ENCODE measurements at places on chromosomes 2 and 18. TPM values are rescaled to one million over a fixed set of nuclear protein-coding genes. Genes with fewer than 3 reads are reported as not detected.

Gene IL37
- total RNA-seq, result not detected

Gene ATRAID
- total RNA-seq, result 115 TPM

Gene ASIC4
- not detected for total RNA-seq

Gene WDPCP
- total RNA-seq, result 13.5 TPM

Gene GAL3ST2
- not detected for total RNA-seq

Gene NAT8
- total RNA-seq, result not detected

Gene NEU4
- total RNA-seq, result 0.30 TPM

Gene OSR1
- 6.3 TPM for total RNA-seq

Gene VIT
- total RNA-seq, result 21.6 TPM

Gene PDE1A
- total RNA-seq, result 14.6 TPM

Gene HTR2B
- total RNA-seq, result not detected

Gene DLGAP1
- total RNA-seq, result not detected

Data from Right ventricle myocardium inferior (tissue), 1 donor.